ENCODE measurements at places on chromosomes 2 and 18. TPM values are rescaled to one million over a fixed set of nuclear protein-coding genes. Genes with fewer than 3 reads are reported as not detected.

PLA2R1 gene
- total RNA-seq = 14.4 TPM

FAM168B gene
- 107 TPM for total RNA-seq

GRCh38 chr2:161238265-161238559, 70.0 kb upstream of the PSMD14 start:
- H3K4me1 ChIP-seq = peaks cover 12% of the 10 kb centered on the region
- no peak overlapping the region for H3K27ac ChIP-seq
- no peaks in the 10 kb centered on the region for H3K36me3 ChIP-seq
- no peak for DNase-seq
- no peaks in the 10 kb centered on the region for H3K27me3 ChIP-seq
- H3K4me3 ChIP-seq = peak overlapping the region; percentile 20

- no peak overlapping the region for H3K27ac ChIP-seq
- no peak for DNase-seq
- peaks cover 2% of the 10 kb centered on the region for H3K27me3 ChIP-seq
- no peak overlapping the region for H3K4me3 ChIP-seq
- H3K36me3 ChIP-seq = no peaks in the 10 kb centered on the region
- no peaks in the 10 kb centered on the region for H3K4me1 ChIP-seq
Measured at GRCh38 chr2:234761910-234762309, 189.9 kb upstream of the SH3BP4 start.

GAD1 gene
- total RNA-seq = 0.60 TPM

GRCh38 chr18:75057169-75057960, 151.6 kb downstream of the PTGR3 start:
- H3K4me1 ChIP-seq = no peaks in the 10 kb centered on the region
- no peaks in the 10 kb centered on the region for H3K36me3 ChIP-seq
- no peak overlapping the region for H3K4me3 ChIP-seq

- DNase-seq = no peak
- no peak overlapping the region for H3K4me3 ChIP-seq
- H3K4me1 ChIP-seq = no peaks in the 10 kb centered on the region
- no peaks in the 10 kb centered on the region for H3K27me3 ChIP-seq
- no peaks in the 10 kb centered on the region for H3K36me3 ChIP-seq
Measured at GRCh38 chr2:114569166-114569565, 126.7 kb downstream of the DPP10 start.

TRIM54 gene
- total RNA-seq = 0.51 TPM

DNA sequence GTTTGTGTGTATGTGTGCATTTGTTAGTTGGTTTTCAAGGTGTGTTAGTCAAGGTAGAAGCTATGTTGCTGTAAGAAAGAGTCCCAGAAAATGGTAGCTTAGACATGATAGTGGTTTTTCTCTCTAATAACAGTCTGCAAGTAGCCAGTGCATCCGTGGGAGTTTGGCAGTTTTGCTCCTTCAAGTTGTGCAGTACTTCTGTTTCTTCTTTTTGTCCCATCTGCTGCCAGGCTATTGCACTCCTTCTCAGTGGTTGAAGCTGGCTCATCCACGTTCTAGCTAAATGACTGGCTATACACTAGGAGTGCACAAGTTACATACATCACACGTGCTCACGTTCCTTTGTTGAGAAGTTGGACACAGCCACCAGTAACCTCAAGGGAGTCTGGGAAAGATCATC, 134.7 kb downstream of the ASXL3 start:
- H3K36me3 ChIP-seq = no peaks in the 10 kb centered on the region
- H3K27me3 ChIP-seq = no peaks in the 10 kb centered on the region
- no peak for DNase-seq
- no peak overlapping the region for H3K4me3 ChIP-seq
- no peak overlapping the region for H3K27ac ChIP-seq

HES6 gene
- 5.4 TPM for total RNA-seq

ASXL3 gene
- 1.7 TPM for total RNA-seq

- H3K27me3 ChIP-seq = no peaks in the 10 kb centered on the region
- H3K4me1 ChIP-seq = no peaks in the 10 kb centered on the region
- H3K27ac ChIP-seq = no peak overlapping the region
- DNase-seq = no peak
Measured at GRCh38 chr2:19480673-19481072, 122.2 kb upstream of the OSR1 start.

CEP76 gene
- total RNA-seq = 8.8 TPM

GRCh38 chr2:58109481-58109880, 62.9 kb downstream of the VRK2 start:
- H3K36me3 ChIP-seq = no peaks in the 10 kb centered on the region
- H3K27ac ChIP-seq = no peak overlapping the region
- H3K4me1 ChIP-seq = peaks cover 23% of the 10 kb centered on the region
- no peak overlapping the region for H3K4me3 ChIP-seq
- H3K27me3 ChIP-seq = no peaks in the 10 kb centered on the region

RAPGEF4 gene
- 8.8 TPM for total RNA-seq

NYAP2 gene
- not detected for total RNA-seq

DNA sequence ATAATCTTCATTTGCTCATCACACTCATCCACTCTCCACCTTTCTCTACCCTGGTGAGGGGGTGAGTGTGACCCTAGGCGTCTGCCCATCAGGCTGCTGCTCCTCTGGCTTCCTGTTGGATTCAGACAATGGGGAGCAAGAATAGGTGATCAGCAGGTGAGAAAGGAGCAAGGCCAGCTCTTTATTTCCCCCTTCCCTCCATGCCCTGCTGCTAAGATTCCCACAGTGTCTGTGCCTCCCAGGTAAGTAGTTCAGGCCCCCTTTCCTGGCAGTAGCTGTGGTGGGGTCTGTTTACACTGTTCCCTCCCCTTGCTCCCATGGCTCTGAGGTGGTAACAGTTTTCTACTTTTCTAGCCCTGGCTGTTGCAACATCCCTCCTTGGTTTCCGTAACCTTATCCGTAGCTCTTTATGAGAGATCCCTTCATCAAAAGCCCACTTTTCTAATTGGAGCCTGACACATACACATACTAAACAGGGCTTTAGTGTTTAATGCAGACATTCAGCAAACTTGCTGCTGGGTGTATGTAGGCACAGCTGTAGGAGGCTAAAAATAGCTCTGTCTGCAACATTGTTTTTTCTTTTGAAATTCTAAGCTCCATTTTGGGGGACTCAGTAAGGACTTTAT, 27.5 kb downstream of the MAP2 start:
- no peak overlapping the region for H3K27ac ChIP-seq
- no peaks in the 10 kb centered on the region for H3K36me3 ChIP-seq
- no peak for DNase-seq
- no peak overlapping the region for H3K4me3 ChIP-seq
- H3K27me3 ChIP-seq = no peaks in the 10 kb centered on the region

MYOM1 gene
- not detected for total RNA-seq

DLGAP1 gene
- 0.81 TPM for total RNA-seq

GRCh38 chr2:170503563-170503962, 211.6 kb upstream of the SP5 start:
- H3K36me3 ChIP-seq = no peaks in the 10 kb centered on the region
- H3K4me3 ChIP-seq = no peak overlapping the region
- H3K4me1 ChIP-seq = peaks cover 34% of the 10 kb centered on the region
- no peaks in the 10 kb centered on the region for H3K27me3 ChIP-seq
- H3K27ac ChIP-seq = peak overlapping the region; percentile 100
- no peak for DNase-seq

GRCh38 chr18:24315170-24315569, 82.5 kb downstream of the OSBPL1A start:
- H3K36me3 ChIP-seq = no peaks in the 10 kb centered on the region
- no peak overlapping the region for H3K4me3 ChIP-seq
- DNase-seq = no peak

GRCh38 chr2:3256157-3256556, 121.5 kb downstream of the EIPR1 start:
- H3K27me3 ChIP-seq = no peaks in the 10 kb centered on the region
- H3K4me3 ChIP-seq = no peak overlapping the region
- no peak overlapping the region for H3K27ac ChIP-seq
- H3K4me1 ChIP-seq = no peaks in the 10 kb centered on the region
- no peaks in the 10 kb centered on the region for H3K36me3 ChIP-seq
- no peak for DNase-seq

QPCT gene
- 12.8 TPM for total RNA-seq

M1AP gene
- not detected for total RNA-seq

DNA sequence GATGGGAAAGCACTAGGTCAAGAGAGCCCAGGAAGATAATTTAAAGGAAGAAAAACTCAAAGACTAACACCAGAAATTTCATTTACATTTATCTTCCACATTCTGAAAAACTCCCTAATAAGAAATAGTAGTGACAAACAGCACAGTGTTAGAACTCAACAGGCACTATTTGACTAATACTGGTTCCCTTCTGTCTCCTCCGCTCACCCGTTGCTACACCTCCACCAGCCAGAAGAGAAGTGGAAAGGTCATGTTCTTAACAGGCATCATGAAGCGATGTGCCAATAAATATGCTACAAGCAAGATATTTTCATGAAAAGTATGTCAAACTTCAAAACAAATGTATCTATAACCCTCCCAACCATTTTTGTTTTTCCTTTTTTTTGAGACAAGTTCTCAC, 5.7 kb downstream of the ROCK1 start:
- no peaks in the 10 kb centered on the region for H3K27me3 ChIP-seq
- H3K4me1 ChIP-seq = peaks cover 15% of the 10 kb centered on the region

DNA sequence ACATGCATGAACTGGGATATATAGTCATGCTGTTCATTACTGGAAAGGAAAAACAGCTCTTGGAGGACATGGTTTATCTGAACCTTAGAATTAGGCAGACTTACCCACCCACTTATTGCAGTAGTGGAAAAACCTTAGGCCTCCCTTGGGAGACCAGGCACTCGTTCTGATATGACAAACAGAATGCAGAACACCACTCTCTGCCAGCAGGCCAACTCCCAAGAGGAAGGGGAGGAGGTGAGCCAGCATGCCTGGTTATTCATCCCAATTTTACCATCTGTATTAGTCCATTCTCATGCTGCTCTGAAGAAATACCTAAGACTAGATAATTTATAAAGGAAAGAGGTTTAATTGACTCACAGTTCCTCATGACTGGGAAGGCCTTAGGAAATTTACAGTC, 17.5 kb downstream of the C18orf63 start:
- no peak overlapping the region for H3K27ac ChIP-seq
- DNase-seq = no peak
- H3K27me3 ChIP-seq = no peaks in the 10 kb centered on the region
- no peak overlapping the region for H3K4me3 ChIP-seq

DNA sequence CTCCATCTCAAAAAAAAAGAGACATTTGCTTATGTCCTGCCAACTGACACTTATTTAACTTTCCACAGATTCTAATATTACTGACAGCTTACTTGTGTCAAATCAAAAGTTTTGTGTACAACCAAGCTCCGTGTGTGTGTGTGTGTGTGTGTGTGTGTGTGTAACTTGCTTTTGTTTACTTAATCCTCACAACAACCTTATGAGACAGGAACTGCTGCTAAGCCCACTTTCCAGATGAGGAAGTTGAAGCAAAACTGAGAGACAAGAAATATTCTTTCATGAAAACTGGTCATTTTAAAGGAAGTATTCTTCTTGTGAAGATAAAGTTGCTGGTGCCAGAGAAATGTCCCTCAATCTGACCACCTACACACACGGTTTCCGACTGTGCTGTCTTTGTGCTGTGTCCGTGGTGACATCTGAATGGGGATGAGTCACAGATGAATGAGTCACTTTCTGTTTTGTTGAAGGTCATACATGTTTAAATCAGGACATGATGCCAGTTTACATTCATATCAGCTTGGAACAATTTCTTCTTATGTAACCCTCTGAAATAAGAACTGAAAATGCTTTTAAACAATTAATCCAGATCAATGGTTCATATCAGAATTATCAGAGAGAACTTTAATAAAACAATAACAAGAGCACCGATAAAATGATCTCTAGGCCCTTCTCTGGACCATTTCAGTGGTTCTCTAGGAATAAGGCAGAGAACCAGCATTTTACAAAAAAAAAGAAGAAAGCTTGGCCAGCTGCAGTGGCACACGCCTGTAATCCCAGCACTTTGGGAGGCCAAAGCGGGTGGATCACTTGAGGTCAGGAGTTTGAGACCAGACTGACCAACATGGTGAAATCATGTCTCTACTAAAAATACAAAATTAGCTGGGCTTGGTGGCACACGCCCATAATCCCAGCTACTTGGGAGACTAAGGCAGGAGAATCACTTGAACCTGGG, 95.5 kb downstream of the THNSL2 start:
- H3K27me3 ChIP-seq = no peaks in the 10 kb centered on the region
- no peaks in the 10 kb centered on the region for H3K36me3 ChIP-seq
- H3K4me1 ChIP-seq = no peaks in the 10 kb centered on the region
- no peak overlapping the region for H3K27ac ChIP-seq
- DNase-seq = no peak

- H3K27ac ChIP-seq = no peak overlapping the region
- no peak for DNase-seq
- H3K36me3 ChIP-seq = no peaks in the 10 kb centered on the region
- H3K27me3 ChIP-seq = no peaks in the 10 kb centered on the region
- H3K4me1 ChIP-seq = no peaks in the 10 kb centered on the region
- no peak overlapping the region for H3K4me3 ChIP-seq
Measured at GRCh38 chr2:31207790-31208189, 9.5 kb downstream of the CAPN14 start.

LIMS2 gene
- 48.3 TPM for total RNA-seq

DNA sequence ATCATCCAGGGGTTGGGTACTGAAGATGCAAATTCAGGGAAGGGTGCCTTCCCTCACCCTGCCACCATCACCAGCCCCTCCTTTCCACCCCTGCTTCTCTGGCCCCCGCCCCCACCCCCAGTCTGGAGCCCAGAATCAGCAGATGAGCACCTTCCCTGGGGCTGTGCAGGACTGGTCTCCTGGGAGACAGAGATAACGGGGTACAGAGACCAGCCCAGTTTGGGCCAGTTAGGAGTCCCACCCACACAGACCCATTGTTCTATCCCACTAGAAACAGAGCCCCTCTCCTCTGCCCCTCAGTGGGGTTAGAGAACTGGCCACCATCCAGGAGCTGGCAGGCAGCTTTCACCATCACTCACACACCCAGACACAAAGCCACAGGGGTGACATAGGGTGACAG, 4.5 kb upstream of the CRYBA2 start:
- H3K36me3 ChIP-seq = no peaks in the 10 kb centered on the region
- H3K4me1 ChIP-seq = peaks cover 5% of the 10 kb centered on the region

GRCh38 chr2:228731517-228731916, 539.6 kb downstream of the PID1 start:
- DNase-seq = no peak
- H3K36me3 ChIP-seq = no peaks in the 10 kb centered on the region
- H3K4me3 ChIP-seq = no peak overlapping the region
- no peaks in the 10 kb centered on the region for H3K27me3 ChIP-seq
- no peaks in the 10 kb centered on the region for H3K4me1 ChIP-seq
- H3K27ac ChIP-seq = no peak overlapping the region

DNA sequence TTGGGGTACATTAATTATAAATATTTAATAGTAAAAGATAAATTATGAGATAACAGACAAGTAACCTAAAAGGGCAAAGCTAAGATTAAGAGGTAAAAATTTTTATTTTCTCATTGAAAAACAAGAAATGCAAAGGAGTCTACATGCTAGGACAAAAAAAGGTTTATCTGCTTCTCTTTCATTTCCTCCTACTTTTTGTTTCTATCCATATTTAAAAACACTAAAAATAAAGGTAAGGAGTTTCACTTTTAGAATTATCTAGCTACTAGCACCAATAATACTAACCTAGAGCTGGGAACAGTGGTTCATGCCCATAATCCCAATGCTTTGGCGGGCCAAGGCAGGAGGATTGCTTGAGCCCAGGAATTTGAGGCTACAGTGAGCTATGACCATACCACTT, 1551.7 kb upstream of the SLC39A10 start:
- H3K36me3 ChIP-seq = no peaks in the 10 kb centered on the region
- DNase-seq = no peak
- H3K4me3 ChIP-seq = no peak overlapping the region
- H3K4me1 ChIP-seq = no peaks in the 10 kb centered on the region

LYG2 gene
- not detected for total RNA-seq

GRCh38 chr2:171703574-171704347, 16.5 kb downstream of the DYNC1I2 start:
- H3K27me3 ChIP-seq = no peaks in the 10 kb centered on the region
- no peak overlapping the region for H3K27ac ChIP-seq
- H3K4me3 ChIP-seq = no peak overlapping the region
- H3K36me3 ChIP-seq = peaks cover 5% of the 10 kb centered on the region
- DNase-seq = peak; percentile 59

PER2 gene
- 3.8 TPM for total RNA-seq

Data from endothelial cell of umbilical vein (primary cell).